ENCODE measurements at places on chromosomes 1 and 21.
A peak's percentile ranks its signal among the peaks of the same experiment; 100 is the strongest.

DNA sequence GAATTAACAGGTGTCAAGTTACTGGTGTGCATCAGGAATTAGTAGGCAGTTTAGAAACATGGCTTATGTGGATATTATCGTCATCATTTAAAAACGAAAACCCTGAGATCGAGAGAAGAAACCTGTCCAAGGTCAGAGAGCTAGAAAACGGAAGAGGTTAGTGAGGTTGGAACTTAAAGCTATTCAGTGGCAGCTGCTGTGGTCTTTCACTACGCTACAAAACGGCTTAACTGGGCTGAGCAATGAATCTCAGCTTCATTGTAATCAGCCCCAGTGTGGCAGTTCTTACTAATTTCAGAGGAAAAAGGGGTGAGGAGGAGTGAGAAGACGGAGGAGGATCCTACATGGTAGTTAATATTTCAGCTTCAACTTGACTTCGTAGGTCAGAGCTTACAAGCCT, 77.9 kb downstream of the DAB1 start:
- H3K27ac ChIP-seq = no peak overlapping the region
- no peak overlapping the region for H3K4me3 ChIP-seq
- no peak for DNase-seq
- H3K27me3 ChIP-seq = no peaks in the 10 kb centered on the region
- H3K36me3 ChIP-seq = no peaks in the 10 kb centered on the region
- no peaks in the 10 kb centered on the region for H3K4me1 ChIP-seq

DNA sequence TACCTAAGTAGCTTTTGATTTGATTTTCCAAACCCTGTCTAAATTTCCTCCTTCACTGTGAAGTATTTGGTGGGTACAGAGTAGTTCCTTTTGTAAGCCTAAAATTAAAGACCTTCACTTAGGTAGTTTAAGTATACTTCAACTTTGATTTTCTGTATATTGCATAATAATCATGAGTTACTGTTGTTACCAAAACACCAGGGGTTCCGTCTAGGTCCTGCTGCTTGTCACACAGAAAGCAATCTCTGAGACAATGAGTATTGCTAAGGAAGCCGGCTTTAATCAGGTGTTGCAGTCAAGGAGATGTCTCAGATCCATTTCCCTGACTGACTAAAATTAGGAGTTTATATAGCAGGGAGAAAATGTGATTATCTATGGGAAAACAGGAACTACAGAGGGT, 15.3 kb downstream of the RPS6KC1 start:
- no peak overlapping the region for H3K4me3 ChIP-seq
- no peak for DNase-seq
- no peaks in the 10 kb centered on the region for H3K27me3 ChIP-seq
- H3K36me3 ChIP-seq = no peaks in the 10 kb centered on the region
- H3K27ac ChIP-seq = no peak overlapping the region

DNA sequence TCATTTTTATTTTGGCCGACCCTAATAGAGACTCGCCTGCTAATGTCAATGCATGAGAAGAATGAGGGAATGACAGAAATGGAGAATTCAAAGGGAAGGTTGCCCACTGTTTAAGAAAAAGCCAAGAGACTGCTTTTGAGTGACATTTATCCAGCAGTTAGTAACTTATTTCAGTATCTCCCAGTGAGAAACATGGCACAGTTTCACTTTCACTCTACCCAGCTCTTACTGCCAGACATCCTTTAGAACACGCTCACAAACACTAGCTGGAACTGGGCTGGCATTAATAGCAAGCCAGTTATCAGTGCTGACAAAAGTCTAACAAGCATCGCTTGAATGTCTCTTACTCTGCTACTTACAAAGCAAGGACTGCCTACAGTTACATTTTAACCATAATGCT, 8.5 kb downstream of the GGPS1 start:
- H3K36me3 ChIP-seq = peaks cover 11% of the 10 kb centered on the region
- peak overlapping the region; percentile 78 for H3K27ac ChIP-seq
- H3K4me3 ChIP-seq = peak overlapping the region; percentile 66
- no peaks in the 10 kb centered on the region for H3K27me3 ChIP-seq

- no peaks in the 10 kb centered on the region for H3K27me3 ChIP-seq
- no peaks in the 10 kb centered on the region for H3K36me3 ChIP-seq
- H3K27ac ChIP-seq = no peak overlapping the region
- no peak for DNase-seq
- H3K4me1 ChIP-seq = no peaks in the 10 kb centered on the region
Measured at GRCh38 chr21:22244516-22244915, 1246.3 kb downstream of the NCAM2 start.

- H3K4me1 ChIP-seq = peaks cover 77% of the 10 kb centered on the region
- DNase-seq = no peak
- peak overlapping the region; percentile 90 for H3K27ac ChIP-seq
- H3K4me3 ChIP-seq = peak overlapping the region; percentile 86
- no peaks in the 10 kb centered on the region for H3K27me3 ChIP-seq
Measured at GRCh38 chr1:40389322-40389803, 15.8 kb downstream of the SMAP2 start.

DNA sequence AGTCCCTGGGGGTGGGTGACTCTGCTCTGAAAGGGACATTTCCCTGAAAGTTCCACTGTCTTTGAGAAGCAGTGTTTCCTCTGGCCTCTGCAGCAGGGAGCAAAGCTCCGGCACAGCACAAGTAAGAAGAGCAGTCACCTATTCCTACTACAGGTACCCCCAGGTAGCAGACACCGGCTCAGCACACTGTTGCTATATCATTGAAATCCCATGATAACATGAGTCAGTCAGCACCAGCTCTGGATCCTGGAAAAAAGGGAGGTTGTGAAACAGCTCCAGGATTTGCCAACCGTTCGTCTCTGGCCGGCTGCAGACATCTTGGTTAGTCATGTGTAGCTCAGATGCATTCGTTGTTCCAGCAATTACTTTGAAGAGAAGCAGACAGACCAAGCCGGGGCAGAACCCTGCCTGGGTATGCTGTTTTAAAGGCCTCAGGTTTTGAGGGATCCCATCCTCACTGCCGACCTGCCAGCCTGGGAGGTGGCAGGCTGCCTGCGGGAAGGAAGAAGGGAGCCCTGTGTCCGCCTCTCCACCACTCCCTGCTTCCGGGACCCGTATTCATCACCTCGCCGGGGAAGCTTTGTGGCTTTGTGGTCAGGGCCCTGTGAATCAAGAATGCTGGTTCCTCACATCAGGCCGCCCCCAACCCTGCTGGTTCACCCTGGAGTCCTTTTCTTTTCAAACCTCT, 139.2 kb downstream of the CLIC6 start:
- peaks cover 80% of the 10 kb centered on the region for H3K36me3 ChIP-seq
- H3K4me3 ChIP-seq = peak overlapping the region; percentile 58
- H3K4me1 ChIP-seq = peaks cover 77% of the 10 kb centered on the region
- no peaks in the 10 kb centered on the region for H3K27me3 ChIP-seq
- peak; percentile 76 for DNase-seq
- H3K27ac ChIP-seq = peak overlapping the region; percentile 85

- H3K27ac ChIP-seq = no peak overlapping the region
- H3K27me3 ChIP-seq = peaks cover 32% of the 10 kb centered on the region
- no peak overlapping the region for H3K4me3 ChIP-seq
- peaks cover 5% of the 10 kb centered on the region for H3K4me1 ChIP-seq
Measured at GRCh38 chr1:205369701-205370123, 13.0 kb upstream of the KLHDC8A start.

DNA sequence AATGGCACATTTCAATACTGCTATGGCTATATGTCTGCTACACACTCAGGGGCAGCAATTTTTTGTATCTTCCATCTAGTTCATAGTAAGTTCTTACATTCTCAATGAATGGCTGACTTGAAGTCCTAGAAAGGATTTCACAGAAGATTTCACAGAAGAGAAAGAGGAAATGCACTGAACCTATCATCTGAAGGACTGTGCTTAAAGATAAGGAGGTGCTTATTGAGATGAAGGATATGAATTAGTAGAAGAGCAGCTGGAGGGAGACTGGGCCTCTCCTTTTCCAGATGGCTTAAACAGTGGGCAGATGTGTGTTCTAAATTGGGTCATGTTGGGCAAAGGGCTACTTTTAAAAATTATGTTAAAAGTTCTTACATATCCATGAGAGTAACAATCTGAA, 14.6 kb downstream of the ADAR start:
- no peak overlapping the region for H3K27ac ChIP-seq
- DNase-seq = no peak
- H3K4me3 ChIP-seq = no peak overlapping the region
- H3K36me3 ChIP-seq = peaks cover 77% of the 10 kb centered on the region

DNA sequence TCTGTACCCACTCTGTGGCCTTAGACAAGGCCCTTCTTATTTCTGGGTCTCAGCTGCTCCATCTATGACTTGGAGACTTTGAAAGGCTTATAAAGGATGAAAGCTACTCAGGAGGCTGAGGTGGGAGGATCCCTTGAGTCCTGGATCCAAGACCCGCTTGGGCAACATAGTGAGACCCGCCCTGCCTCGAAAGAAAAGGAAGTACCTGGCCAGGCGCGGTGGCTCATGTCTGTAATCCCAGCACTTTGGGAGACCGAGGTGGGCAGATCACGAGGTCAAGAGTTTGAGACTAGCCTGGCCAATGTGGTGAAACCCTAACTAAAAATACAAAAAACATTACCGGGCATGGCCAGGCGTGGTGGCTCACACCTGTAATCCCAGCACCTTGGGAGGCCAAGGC, 13.4 kb downstream of the ID3 start:
- peaks cover 6% of the 10 kb centered on the region for H3K4me1 ChIP-seq
- H3K27ac ChIP-seq = no peak overlapping the region
- H3K27me3 ChIP-seq = no peaks in the 10 kb centered on the region
- no peaks in the 10 kb centered on the region for H3K36me3 ChIP-seq

- peaks cover 27% of the 10 kb centered on the region for H3K36me3 ChIP-seq
- H3K27me3 ChIP-seq = no peaks in the 10 kb centered on the region
- peaks cover 37% of the 10 kb centered on the region for H3K4me1 ChIP-seq
- peak overlapping the region; percentile 56 for H3K27ac ChIP-seq
Measured at GRCh38 chr1:193609592-193609991, 423.2 kb upstream of the B3GALT2 start.

- peak within 1 kb of the TSS; percentile 90 for H3K4me3 ChIP-seq
- H3K27me3 ChIP-seq = no peaks in the 10 kb centered on the region
- peak within 1 kb of the TSS; percentile 85 for H3K27ac ChIP-seq
Measured at GRCh38 chr1:206469933-206470691, at the start of gene IKBKE. Gene IKBKE (plus strand): TSS chr1:206470476. CDS start chr1:206473228, 2,752 bp downstream.

GRCh38 chr21:36835383-36835795, 131.1 kb downstream of the HLCS start:
- H3K36me3 ChIP-seq = no peaks in the 10 kb centered on the region
- H3K27ac ChIP-seq = no peak overlapping the region
- no peak overlapping the region for H3K4me3 ChIP-seq
- DNase-seq = no peak
- no peaks in the 10 kb centered on the region for H3K27me3 ChIP-seq

GRCh38 chr1:60888126-60888525, 194.2 kb upstream of the NFIA start:
- H3K4me3 ChIP-seq = no peak overlapping the region
- H3K4me1 ChIP-seq = no peaks in the 10 kb centered on the region
- peaks cover 21% of the 10 kb centered on the region for H3K27me3 ChIP-seq
- DNase-seq = no peak

DNA sequence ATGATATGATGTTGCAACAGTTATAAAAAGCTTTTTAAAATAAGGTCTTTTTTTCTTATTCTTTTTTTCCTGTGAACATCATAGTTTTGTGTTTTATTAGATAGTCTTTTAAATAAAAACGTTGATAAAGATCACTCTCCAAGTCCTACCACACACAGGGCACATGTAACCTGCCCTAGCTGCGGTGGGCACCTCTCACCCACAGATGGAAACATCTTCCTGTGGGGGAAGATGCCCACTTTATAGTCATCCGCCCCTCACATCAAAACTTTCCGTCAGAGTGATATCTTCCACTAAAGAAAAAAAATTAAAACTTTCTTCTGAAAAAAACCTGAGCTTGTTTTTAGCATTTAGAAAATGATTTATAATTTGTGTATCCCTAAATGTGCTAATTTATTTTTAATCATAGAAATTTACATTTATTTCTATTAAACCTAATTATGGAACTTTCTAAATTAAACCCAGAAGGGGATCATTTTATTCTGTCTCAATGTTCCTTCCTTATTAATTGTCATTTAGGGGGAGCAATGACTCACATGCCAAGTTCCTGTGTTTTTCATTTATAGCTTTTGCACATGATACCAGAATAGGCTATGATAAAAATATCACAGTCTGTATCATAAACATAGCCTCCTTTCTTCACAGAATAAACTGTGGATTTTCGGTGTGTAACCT, 24.7 kb downstream of the TNFRSF9 start:
- H3K27ac ChIP-seq = no peak overlapping the region
- H3K36me3 ChIP-seq = no peaks in the 10 kb centered on the region
- H3K4me1 ChIP-seq = peaks cover 17% of the 10 kb centered on the region
- H3K27me3 ChIP-seq = no peaks in the 10 kb centered on the region

Data from T-helper 2 cell treated with Interferon-gamma antibody and Interleukin-4, amounts not matched to agents 5 μg/mL and 100 μg/mL, for 36 hours (primary cell).